ENCODE measurements at places on chromosomes 2 and 18.

- no peak for DNase-seq
Measured at GRCh38 chr18:80126797-80127196, 17.7 kb downstream of the ADNP2 start.

DNA sequence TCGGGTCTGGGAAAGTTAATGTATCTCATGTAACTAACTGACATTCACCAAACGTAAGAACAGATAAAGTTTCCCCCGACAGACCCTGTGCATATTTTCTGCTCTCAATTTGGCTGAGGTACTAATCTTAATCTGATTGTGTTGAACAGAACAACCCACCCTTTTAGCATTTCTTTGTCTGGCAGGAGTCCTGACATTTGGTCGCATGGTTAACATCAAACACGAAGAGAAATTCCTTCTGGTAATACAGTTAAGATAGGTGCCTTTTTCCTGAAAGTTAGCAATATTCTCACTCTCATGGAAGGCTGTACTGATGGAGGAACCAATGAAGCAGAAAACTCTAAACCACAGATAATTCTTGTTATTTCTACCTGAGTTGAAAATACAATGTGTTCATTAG lies 520.8 kb downstream of the PARD3B start:
- no peak for DNase-seq

- peak; percentile 68 for DNase-seq
Measured at GRCh38 chr2:241558532-241559322, at the start of gene BOK. BOK (plus strand) TSS chr2:241558745; CDS start chr2:241559484, 739 bp downstream.

DNA sequence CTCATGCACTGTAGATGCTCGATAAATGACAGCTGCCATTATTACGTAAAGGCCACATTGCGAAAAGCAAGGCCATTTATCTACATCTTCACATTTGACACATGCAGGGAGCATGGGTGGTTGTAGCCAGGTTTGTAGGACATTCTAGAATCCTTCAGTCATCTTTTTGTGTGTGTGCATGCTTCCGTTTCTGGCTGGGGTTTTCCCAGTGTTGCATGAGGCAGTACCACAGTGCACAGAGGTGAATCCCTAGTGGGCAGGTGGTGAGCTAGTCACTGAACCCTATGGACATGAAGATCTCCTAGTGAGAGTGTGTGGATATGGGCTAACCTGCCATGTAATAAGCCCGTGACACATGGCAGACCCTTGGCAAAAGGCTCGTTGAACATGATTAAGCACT lies 151.8 kb upstream of the SLC14A2 start:
- DNase-seq: no peak

DNA sequence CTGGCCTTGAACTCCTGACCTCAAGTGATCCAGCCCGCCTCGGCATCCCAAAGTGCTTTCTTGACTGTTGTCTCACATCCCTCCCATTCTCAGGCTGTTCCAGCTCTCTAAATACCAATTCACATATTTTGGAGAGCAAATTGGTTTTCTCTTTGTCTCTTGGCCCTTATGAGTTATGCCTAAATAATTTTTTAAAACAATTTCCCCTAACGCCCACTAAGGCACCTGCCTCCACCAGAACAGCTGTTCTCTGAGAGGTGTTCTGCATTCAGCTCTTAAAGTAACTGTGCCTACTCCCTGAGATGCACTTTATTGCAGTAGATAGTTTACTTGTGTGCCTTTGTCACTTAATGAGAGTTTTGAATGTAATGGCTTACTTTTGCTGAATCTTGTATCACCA lies 6.9 kb downstream of the CCDC195 start:
- no peak for DNase-seq

- DNase-seq: no peak
Measured at GRCh38 chr2:185780890-185781289, 42.3 kb downstream of the FSIP2 start.

GRCh38 chr2:178891265-178891958 lies 84.2 kb upstream of the TTN start:
- DNase-seq: peak; percentile 80

GRCh38 chr2:197184959-197185586 lies 125.5 kb downstream of the ANKRD44 start:
- DNase-seq: no peak

GRCh38 chr2:55478610-55479304 lies 40.8 kb upstream of the CFAP36 start:
- DNase-seq: no peak

GRCh38 chr2:188416367-188416766 lies 124.7 kb downstream of the GULP1 start:
- no peak for DNase-seq

- DNase-seq: no peak
Measured at GRCh38 chr2:96622544-96622943, 15.6 kb downstream of the KANSL3 start.

DNA sequence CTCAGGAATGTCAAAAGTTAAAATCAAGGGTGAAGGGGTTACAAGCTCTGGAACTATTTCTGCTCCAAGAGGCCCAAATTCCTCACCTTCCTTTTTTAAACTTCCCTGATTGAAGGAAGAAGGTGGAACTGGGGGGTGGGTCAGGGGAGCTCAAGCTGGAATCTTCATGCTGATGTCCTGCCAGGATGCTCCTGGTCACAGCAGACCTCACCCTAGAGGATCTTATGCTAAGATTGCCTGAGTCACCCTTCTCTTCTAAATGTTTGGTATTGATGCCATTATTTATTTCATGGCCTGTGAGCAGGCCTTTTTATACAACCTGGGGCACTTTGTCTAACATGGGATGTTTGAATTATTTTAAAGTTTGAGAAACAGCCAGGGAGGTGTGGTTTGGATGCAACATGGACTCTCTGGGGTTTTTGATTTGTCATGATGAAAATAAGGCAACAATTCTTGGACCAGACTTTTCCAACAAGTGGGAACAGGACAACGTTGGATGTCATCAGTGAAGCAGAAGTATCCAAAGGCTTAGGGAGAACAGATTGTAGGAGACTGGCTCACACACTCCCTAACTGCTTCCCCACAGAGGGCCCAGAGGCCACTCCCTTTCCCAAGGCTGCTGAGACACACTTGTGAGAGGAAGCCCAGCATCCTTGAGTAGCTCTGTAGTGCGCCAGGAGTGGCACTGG lies 420.2 kb upstream of the MEX3C start:
- DNase-seq: no peak

DNA sequence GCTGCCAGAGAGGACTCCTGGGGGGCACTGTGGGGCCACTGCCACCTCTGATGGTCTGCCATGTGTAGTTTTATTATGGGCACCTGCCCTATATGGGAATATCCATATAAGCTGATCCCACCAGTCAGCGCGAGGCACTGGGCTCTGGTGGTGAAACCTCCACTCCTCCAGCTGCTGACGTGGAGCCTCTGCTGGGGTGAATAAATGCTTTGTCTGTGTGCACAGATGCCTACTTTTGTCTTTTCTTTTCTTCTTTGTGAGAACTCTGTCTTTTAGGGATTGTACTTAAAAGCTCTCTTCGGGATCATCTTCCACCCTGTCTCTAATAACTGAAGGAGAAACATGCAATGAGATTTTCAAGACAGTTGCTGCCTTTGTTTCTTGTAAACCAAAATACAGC lies 68.9 kb upstream of the NCK2 start:
- no peak for DNase-seq

- DNase-seq: no peak
Measured at GRCh38 chr2:120222186-120223033, 790 bp downstream of the TMEM185B start.

DNA sequence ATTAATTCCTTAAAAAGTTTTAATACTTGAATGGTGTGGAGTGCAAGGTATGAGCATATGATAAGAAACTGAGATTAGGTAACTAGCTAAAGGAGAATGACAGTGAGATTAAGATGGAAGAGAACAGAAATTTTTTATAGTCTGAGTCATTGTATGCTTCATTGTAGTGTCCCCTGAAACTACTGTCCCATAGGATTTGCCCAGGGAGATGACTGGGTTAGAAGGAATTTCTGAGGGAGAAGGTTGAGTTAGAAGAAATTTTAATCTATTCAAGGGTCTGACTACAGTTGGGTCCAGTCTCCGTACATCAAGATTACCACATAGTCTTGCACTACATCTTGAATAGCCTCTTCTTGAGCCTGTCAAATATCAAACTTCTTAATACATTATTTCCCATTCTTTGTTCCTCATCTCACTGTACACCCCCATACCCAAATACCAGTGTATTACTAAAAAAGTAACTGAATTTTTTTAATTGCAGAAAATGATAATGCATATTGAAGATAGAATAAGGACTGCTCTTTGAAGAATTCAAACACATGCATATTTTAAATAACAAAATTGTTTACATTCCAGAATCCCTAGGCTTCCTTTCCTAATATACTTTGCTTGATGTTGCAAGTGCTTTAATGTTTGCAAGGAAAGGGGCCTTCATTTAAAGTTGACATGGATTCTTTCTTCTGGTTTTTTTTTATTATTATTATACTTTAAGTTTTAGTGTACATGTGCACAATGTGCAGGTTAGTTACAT lies 314.3 kb upstream of the COL3A1 start:
- no peak for DNase-seq

- DNase-seq: no peak
Measured at GRCh38 chr2:128452024-128452411, 133.3 kb upstream of the HS6ST1 start.

DNA sequence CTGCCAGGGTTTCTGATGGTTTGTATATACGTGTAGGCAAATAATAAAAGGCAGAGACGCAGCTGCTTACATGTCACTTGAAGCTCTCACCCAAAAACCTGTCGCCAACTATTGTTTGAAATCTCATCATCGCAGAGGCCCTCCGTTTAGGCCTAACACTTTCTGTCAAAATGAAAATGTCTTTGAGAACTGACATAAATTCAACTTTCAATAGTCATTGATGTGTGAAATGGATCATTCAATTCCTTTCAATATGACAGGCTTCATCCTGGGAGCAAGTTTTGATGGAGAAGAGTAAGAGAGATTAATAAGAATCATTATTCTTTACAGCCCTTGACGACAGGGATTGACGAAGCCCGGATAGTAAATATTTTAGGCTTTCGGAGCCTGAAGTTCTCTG lies 2.7 kb downstream of the ACTG2 start:
- DNase-seq: no peak

DNA sequence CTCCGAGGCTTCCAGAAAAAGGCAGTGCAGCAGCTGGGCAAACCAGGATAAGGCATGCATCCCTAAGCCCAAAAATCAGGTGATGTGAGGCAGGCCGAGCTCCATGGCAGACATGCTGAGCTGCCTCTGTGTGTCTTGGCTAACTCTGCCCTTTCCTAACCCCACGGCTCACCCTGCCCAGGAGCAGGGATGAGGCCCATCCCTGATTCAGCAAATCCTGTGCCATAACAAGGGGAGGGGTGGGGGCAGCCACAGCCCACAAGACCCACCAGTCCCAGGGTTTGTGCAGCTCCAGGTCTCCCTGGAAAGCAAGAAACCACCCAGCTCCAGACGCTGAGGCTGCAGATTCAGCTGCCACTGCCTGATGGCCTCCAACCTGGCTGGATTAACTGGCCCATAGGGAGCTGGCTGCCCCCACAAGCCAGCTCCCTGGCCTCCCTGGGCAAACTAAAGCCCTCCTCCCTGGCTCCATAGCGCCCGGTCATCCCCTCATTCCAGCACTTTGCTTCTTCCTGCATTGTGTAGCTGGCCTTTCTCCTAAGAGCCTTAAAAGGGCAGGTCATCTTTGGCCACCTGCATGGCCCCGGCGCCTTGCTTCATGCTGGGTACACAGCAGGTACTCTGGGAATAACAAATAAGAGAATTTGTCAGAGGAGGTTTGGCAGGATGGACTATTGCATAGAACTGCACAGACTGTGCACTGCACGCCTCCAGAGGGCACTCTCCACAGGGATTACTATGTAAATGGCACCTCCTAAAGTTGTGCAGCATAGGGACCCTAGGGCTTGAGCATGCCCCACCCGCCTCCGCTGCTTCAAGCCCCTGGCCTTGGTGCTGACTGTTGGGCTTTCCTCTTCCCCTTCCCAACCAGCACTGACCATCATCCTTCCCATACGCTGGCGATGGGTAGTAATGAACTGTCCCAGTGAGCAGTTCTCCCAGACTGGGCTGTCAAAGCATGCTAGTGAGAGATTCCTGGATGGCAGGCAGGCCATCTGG lies 10.7 kb downstream of the STEAP3 start:
- DNase-seq: peak; percentile 92

GRCh38 chr2:149064365-149064841 lies 25.9 kb downstream of the LYPD6B start:
- DNase-seq: peak; percentile 62

DNA sequence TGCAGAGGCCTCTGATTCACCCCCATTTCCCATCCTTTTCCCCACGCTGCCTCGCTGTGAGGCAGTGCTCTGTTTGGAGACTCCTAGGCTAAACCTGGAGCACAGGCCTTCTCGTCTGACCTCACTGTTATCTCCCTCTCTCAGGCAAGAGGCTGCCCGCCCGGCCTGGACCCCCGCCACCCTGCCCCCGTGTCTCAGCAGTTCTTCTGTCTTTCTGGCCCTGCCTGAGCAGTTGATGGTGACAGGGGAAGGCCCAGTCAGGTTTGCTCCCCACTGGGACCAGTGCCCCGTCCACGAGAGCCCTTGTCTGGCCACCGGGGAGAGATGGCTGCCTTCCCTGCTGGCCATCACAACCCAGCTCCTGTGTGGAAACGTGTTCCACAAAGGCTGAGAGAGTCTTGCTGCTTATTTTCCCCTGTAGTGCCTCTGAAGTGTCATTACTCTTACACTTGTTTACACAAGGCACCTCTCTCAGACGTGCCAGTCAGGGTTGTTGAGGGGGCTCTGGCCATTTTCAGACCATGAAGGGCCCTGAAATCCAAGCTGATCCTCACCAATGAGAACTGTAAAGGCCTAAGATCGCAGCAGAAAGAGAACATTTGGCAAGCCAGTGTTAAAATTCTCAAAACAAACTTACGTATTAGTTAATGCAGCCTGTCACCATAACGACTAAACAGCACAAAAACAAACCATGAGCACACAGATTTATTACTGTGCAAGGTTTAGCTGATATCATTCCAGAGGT lies 210.9 kb downstream of the NDUFA10 start:
- no peak for DNase-seq

Data from ELF-1 (cell line).